ENCODE measurements at places on chromosomes 7 and 10. TPM values are rescaled to one million over a fixed set of nuclear protein-coding genes. Genes with fewer than 3 reads are reported as not detected.
A peak's percentile ranks its signal among the peaks of the same experiment; 100 is the strongest.

- DNase-seq = no peak
Observed at GRCh38 chr10:96967847-96968246, 135.7 kb downstream of the LCOR start.

DNA sequence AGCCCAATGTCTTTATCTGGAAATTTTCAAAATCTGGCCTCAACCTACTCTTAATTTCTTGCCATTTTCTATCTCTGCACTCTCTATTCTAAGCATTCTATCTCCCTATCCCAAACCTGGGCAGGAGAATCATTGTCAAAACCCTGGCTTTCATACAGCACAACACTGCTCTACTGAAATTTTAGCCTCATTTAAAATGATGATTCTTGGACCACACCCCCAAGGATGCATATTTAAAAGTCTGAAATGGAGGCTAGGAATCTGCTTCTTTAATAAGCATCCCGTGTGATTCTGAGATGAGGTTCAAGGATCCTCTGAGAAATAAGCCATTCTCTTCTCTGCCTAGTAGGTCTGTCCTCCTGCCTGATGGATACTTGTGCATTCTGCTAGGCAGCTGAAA, 50.8 kb upstream of the EGR2 start:
- no peak for DNase-seq

- DNase-seq = no peak
Observed at GRCh38 chr7:144738708-144739314, 97.0 kb downstream of the TPK1 start.

DNA sequence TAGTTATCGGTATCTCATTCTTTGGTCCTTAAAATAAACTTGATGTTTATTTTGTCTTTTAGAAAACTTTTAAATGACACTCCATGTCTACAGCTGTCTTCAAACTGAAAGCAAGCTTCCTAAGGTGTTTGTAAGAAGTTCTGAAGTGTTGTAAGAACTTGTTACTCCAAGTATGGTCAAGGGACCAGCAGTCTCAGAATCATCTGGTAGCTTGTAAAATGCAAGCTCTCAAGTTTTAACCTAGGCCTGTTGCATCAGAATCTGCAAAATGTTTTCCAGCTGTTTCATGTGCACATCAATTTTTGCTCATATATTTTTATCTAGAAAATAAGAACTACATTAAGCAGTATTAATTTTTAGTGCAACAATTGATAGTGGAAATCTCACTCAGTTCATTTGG, 104.1 kb downstream of the THSD7A start:
- no peak for DNase-seq

DNA sequence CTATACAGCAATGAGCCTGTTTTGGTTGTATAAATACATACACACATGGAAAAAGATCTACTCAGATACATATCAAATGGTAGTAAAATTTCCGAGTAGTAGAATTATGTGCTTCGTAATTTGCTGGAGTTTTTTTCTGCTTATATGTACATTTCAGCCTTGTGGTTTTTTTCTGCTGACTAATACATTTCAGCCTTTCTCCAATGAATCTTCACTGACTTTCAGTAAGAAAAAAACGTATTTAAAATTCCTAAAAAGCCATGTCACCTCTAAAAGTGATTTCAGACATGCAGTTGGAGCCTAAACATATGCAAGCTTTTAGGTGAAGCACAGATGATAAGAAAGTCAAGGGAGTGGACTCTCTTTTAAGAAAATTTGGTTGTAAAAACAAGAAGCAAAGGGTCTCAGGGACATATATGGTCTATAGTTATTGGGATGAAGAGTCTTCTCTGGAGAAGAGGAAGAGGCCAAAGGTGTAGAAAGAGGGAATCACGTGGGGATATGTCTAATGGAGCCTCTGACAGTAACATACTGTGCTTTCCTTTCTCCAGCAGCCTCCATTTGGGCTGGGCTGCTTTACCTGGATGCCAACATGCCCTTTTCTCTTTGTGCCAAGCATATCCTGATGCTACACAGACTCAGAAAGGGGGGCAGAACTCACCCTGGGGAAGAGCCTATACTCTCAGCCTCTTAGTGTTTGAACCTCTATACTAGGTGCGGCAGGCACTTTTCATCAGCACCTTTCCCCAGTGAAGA, 2.4 kb downstream of the AMPH start:
- DNase-seq = no peak

DNA sequence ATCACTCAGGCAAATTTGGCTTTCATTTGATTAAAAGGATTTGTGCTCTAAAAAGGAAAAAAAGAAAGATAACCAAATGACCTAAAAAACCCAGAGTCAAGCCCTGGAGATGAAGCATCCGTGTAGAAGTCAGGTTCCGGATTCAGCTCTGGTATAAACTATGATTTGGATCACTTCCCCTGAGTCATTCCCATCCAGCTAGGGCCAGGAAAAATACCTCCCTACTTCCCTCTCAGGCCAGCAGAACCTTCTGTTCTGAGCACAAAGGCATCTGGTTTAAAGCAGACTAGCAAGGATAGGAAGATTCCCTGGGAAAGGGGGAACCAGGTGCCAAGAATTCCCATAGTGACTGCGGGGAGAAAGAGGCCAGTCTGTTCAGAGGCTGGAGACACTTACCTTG, 25.7 kb upstream of the NDST2 start:
- DNase-seq = no peak

DNA sequence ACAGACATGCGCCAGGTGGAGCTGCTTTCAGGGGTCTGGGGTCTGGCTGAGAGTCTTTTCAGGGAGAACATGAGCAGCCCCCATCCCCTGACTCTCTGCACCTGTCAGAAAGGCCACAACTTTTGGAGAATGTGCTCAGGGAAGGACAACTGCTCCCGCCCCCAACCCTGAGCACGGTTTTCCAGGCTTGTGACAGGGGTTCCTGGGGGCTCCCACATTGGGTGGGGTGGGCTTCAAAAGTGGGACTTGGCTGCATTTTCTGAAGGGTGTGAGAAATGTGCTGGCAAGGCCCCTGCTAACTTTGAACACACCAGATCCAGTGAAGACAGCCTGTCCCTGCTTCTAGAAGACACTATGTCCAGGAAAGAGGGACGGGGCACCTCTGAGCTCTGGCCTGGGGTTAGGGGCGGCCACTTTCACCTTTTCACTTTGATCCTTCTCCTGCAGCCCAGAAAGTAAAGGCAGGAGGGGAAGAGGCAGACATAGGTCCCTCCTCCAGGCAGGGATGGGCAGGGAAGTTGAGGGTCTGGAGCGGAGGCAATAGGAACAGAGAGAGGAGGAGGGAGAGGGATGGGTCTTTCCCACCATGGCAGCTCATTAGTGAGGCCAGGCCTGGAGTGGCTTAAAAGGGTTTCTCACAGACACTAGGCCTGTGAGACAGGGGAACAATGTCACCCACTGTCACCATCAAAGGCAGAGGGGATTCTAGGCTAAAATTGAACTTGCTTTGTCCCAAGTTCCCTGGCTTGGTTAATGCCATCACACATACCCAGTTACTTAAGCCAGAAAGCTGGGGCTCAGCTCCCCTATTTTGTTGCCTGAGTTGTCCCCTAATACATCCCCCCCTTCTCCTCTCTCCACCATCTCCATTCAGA, 1.5 kb downstream of the KCP start:
- DNase-seq = no peak

- no peak for DNase-seq
Observed at GRCh38 chr7:132709971-132710567, 133.8 kb upstream of the PLXNA4 start.

DNA sequence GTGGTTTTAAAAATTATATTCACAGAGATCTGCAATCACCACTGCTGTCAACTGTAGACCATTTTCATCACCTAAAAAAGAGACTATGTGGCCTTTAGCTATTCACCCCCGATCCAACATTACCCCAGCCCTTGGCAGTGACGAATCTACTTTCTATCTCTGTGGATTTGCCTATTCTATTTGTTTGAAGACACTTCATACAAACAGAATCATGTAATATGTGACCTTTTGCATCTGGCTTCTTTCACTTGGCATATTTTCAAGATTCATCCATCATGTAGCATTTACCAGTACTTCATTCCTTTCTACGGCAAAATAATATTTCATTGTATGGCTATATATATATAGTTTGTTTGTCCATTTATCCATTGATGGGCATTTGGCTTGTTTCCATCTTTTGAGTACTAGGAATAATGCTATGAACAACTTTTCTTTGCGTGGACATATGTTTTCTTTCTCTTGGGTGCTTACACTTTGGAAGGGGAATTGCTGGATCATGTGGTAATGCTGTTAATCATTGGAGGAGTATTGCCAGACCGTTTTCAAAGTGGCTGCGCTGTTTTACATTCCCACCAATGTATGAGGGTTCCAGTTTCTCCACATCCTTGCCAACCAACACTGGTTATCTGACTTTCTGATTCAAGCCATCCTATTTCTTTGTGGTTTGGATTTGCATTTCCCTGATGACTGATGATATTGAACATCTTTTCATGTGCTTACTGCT, 22.3 kb downstream of the ADAMTS14 start:
- DNase-seq = no peak

DNA sequence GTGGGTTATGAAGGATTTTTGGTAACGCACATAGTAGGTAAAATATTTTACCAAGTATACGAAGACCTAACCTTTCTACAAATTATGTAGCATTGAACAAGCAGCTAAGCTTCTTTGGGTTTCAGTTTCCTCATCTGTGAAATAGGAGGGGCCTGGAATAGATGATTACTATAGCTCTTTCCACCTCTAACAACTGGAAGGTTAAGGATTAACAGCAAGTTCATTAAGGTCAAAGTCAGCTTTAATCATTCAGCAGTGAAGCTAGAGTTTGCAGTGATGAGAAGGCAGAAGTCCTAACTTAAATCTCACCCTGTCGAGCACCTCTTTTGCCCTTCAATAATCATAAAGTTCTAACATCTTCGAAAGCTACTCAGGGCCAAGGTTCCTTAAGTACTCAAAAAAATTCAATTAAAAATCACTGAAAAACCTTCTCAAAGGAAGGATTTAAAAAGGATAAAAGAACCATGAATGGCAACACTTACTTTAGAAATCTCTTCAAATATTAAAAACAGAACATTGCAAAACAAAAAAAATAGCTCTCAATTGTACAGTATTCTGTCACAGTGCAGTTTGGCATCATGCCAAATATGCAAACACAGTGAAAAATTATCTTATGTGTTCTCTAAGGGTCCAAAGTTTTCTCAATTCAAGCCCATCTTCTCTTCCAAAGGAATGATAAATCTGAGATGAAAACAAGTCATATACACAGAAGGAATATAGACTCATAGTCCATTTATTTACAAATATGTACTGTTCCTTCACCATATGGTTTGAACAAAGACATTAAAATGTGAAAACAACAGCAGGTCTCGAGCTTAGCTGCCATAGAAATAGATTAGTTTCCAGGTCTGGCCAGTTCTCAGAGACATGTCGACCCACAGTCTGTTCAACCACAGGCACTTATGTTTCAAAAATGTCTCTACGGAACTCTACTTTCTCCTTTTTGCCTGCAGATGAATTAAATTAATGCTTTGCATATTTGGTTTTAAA, 152.0 kb upstream of the SLC13A1 start:
- no peak for DNase-seq

GRCh38 chr7:68031180-68031943, 1034.7 kb downstream of the TYW1 start:
- DNase-seq = no peak

- no peak for DNase-seq
Observed at GRCh38 chr7:2838873-2839578, 5.1 kb downstream of the GNA12 start.

GRCh38 chr10:111128331-111129180, 51.7 kb downstream of the ADRA2A start:
- DNase-seq = no peak

- no peak for DNase-seq
Observed at GRCh38 chr7:106778656-106779250, 86.3 kb upstream of the PIK3CG start.

DNA sequence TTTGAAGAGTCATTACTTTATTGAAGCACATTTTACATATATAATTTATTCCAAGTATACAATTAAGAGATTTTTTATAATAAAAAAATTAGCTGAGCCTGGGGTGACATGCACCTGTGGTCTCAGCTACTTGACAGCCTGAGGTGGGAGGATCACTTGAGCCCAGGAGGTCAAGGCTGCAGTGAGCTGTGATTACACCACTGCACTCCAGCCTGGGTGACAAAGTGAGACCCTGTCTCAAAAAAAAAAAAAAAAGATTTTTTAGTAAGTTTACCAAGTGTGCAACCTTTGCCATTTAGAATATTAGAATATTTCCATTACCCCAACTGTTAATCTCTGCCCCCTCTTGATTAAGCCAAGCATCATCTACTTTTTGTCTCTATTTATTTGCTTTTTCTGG, 196.0 kb downstream of the CCSER2 start:
- no peak for DNase-seq

GRCh38 chr7:149195180-149196150, at the start of gene ZNF282:
TSS of gene ZNF282 (plus strand) at chr7:149195546. CDS start at chr7:149195590, 44 bp downstream.
- peak; percentile 94 for DNase-seq

- no peak for DNase-seq
Observed at GRCh38 chr10:16732376-16732775, 84.8 kb downstream of the RSU1 start.

- DNase-seq = no peak
Observed at GRCh38 chr10:114374053-114374791, 30.1 kb downstream of the AFAP1L2 start.

DNA sequence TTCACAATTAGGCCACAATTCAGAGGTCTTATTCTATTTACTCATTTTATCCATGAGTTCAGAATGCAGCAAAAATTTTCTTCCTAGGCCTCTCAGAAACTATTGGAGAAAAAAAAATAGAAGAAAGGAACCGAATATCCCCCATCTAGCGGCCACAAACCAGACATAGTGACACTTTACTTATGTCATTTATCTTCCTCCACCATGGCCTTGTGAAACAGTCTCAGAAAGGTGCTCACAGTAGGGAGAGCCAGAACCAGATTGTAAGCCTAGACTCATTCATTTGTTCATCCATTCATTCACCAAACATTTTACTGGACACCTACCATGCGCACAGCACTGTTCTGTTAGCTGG, 16.0 kb downstream of the CREB3L2 start:
- DNase-seq = no peak

CNPY1 gene
- not detected for total RNA-seq

OR9A2 gene
- not detected for total RNA-seq

C7orf57 gene
- total RNA-seq = not detected

VPS37D gene
- 2.6 TPM for total RNA-seq

CACNB2 gene
- total RNA-seq = 1.6 TPM

NME8 gene
- total RNA-seq = not detected

GAD2 gene
- not detected for total RNA-seq

FFAR4 gene
- total RNA-seq = 0.25 TPM

GPER1 gene
- 29.8 TPM for total RNA-seq

RARRES2 gene
- total RNA-seq = 852 TPM

SORBS1 gene
- total RNA-seq = 57.9 TPM

Data from left lobe of liver (tissue), 2 donors.